Hematopoietic multipotent progenitor cell treated with erythropoietin and hydrocortisone succinate and interleukin-3 and kit ligand, for 15 days (in vitro differentiated cells): ENCODE measurements at places on chromosomes 5 and 9.

- DNase-seq, result no peak
Measured at GRCh38 chr5:56319526-56320181, 86.5 kb upstream of the ANKRD55 start.

DNA sequence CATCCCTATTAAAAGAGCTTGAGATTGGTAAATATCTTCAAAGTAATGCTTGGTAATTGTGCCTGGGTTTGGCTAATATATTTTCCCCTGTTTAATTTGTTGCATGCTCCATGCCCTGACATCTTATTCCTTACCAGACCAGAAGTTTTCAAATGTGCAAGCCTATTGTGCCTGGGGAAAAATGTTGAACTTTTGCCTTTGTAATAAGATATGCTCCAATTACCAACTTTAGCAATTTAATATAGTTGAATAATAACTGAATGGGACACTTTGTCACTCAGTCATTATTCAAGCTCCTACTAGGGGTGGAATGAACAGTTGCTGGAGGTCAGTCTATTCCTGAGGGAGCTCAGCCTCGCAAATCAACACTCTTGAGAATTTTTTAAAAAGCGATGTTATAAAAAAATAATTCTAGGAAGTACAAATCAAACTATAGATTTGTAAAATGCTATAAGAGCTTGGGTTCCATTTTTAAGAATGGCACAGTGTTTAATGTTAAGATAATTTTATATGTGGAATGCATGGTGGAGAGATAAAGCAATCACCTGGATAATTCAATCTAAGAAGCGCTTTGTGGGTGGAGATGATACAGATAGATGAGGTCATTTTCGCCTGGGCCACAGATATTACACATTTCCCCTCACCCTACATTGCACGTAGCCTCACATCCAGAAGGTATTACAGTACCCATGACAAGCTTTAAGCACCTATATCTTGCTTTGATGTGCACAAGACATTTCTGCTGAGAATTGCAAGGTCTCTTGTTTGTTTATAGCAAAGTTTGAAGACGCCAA lies 231.8 kb downstream of the PIK3R1 start:
- DNase-seq, result no peak

DNA sequence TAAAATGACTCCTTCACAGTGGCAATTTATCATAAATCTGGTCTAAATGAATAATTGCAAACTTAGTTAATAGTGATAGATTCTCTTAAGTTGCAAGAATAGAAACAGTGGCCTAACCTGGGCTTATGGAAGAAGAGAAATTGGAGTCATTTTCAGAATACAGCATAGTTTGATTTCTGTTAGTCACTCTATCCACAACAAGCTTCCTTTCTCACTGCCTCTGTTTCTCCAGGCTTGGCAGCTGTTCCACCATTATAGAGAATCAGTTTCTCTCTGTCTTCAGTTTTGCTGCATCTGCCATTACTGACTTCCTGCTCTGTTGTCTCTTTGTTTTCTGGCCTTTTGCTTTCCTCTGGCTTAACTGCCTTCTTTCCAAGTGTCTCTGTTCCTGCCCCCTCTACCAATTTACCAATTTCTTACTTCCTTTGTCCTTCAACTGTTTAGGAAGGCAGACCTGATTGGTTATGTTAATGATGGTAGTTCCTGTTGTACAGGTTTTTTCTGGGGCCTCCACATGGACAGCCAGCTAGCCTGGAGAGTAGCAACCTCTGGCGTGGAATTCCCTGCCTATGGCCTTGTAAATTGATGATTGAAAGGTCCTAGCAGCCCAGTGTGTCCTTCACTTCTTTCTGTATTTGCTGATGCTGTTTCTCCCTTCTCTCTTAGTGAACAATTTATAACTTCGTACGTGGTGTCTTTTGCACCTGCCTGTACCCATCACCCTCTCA lies 75.9 kb upstream of the RASGRF2 start:
- DNase-seq, result no peak

- peak; percentile 42 for DNase-seq
Measured at GRCh38 chr9:108889649-108890067, 27.6 kb downstream of the ACTL7A start.

- DNase-seq, result no peak
Measured at GRCh38 chr9:80107931-80108660, 536.3 kb downstream of the TLE4 start.

DNA sequence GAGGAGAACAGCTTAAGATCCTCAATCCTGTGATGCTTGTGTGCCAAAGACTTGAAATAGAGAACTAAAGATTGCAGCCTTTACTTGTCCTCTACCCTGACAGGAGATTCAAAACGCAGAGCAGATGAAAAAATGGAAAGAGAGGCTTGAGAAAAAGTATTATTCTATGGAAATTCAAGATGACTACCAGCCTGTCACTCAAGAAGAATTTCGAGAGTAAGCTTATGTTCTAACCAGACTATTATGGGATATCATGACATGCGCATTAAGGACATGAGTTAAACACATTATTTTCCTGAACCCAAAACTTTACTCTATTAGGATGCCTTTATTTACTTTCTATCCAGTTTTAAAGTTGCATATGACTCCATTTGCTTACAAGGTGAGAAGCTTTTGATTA lies 46.4 kb downstream of the PKD2L2 start:
- no peak for DNase-seq

DNA sequence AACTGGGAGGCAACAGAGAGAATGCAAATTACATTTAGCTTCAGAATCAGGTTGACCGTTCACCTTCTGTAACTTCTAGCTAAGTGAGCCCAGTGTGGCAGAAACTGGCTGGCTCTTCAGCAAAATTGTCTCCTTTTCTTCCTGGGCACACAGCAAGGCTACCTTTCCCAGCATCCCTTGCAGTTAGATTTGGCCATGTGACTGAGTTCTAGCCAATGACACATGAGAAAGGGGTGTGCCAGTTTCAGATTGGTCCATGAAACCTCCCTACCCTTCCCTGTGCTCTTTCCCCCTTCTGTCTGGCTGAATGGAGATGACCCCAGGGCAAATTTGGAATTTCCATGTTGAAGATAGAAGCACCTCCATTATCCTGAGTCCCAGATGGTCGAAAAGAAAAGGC lies 72.5 kb upstream of the SMIM23 start:
- no peak for DNase-seq

DNA sequence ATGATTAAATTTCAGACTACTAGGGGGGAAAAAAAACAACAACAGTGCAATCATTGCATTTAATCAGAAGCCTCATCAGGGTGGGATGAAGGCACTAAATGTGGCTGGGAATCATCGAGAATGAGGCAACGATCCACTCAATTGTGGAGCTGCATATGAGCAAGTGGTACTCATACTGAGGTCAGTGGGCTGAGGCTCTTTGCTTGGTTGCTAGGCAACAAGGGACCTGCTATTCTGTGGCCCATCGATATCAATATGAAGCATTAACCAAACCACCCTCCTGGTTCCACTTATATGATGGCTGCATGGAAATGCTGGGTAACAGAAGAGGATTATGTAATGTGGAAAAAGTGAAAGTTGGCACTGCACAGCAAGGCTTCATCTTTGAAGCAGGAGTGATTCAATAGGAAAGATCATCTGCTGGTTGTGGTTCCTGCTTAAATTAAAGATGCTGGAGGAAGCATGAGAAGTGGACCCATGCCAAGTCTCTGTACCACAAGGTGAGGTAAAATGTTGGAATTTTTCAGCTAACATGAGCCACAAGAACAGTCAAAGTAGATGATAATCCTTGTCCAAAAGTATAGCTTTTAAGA lies 159.8 kb upstream of the HMHB1 start:
- DNase-seq, result no peak

- DNase-seq, result no peak
Measured at GRCh38 chr5:140690376-140690932, 716 bp downstream of the HARS1 start.

- no peak for DNase-seq
Measured at GRCh38 chr5:66933066-66933465, 263.5 kb downstream of the CD180 start.

DNA sequence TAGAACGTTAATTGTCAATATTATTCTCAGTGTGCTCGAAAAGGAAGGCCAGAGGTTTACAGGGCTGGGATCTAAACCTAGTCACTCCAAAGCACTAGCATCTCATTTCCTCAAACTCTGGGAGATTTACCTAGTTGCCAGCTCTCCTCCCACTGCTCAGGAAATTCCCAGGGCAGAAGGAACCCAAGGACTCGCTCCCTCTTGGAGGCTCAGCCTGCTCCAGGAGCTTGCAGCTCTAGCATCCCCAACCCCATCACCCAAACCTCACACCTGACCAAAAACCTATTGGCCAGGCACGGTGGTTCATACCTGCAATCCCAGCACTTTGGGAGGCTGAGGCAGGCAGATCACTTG lies 26.0 kb downstream of the SERINC5 start:
- no peak for DNase-seq

DNA sequence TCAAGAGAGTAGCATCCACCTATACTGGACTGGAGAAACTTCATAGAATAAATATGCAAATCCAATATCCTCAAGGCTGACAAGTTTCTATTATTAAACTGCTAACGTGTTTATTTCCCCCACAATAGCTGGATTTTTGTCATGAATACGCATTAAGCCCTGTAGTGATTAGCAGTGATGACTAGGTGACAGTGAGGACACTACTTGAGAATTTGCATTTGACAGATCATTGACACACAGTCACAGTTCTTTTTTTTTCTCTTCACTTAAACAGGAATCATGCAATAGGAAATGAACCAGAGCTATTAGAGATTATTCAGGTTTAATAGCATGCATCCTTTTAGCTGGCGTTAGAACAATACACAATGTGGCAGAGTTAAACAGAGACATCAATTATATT lies 35.3 kb downstream of the MPDZ start:
- no peak for DNase-seq

GRCh38 chr9:124005029-124005771 lies 6.4 kb upstream of the LHX2 start:
- DNase-seq, result no peak

GRCh38 chr5:160547872-160548271 lies 126.2 kb downstream of the PTTG1 start:
- no peak for DNase-seq

DNA sequence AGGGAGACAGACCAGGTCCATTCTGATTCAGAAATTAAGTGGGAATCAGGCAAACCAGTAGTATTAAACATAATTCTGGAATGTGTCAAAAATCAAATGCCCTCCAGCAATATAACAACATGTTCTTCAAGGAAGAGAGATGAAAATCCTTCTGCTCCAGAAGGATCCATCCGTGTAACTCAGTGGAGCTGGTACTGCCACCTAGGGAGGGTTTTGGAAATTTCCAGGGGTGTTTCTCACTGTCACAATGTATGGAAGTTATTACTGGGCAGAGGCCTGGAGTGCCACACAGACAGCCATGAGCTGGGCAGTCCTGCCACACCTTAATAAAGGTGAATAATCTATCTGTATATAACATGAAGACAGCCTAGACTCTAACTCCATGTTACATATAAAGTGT lies 87.5 kb downstream of the TTLL11 start:
- no peak for DNase-seq

DNA sequence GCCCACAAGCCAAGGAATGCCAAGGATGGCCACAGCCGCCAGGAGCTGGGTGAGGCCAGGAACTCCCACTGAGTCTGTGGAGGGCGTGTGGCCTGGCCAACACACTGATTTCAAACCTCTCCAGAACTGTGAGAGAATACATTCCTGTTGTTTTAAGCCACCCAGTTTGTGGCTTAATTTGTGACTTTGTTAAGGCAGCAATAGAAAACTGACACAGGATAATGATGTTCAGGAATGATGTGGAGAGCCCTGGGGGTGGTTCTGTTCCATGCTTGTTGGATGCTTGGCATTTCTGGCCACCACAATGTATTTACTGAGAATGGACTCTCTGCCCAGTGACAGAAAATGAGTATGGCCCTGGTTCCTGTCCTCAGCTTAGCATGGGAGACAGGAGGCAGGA lies 82.8 kb downstream of the DAP start:
- no peak for DNase-seq

GRCh38 chr5:140827704-140828361 lies at the start of gene PCDHA6:
Gene PCDHA6, plus strand, starts transcription at chr5:140827960. Its CDS starts 132 bp downstream, at chr5:140828092.
- DNase-seq, result no peak

DNA sequence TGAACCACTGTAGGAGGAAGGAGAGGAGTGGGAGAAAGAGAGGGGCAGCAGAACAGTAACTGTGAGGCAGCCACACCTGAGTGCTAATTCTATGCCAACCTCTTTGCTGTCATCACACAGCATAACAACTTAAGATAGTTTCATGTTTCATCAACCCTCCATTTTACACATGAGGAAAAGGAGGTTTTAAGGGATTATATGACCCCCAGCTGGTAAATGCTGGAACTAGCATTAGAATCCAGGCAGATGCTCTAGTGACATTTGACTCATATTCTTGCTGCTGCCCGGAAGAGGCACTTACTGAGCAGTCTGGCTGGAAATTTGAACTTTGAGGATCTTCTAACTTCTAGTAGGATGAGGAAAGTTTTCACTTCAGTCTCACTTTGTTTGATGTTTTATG lies 24.1 kb upstream of the VLDLR start:
- no peak for DNase-seq

DNA sequence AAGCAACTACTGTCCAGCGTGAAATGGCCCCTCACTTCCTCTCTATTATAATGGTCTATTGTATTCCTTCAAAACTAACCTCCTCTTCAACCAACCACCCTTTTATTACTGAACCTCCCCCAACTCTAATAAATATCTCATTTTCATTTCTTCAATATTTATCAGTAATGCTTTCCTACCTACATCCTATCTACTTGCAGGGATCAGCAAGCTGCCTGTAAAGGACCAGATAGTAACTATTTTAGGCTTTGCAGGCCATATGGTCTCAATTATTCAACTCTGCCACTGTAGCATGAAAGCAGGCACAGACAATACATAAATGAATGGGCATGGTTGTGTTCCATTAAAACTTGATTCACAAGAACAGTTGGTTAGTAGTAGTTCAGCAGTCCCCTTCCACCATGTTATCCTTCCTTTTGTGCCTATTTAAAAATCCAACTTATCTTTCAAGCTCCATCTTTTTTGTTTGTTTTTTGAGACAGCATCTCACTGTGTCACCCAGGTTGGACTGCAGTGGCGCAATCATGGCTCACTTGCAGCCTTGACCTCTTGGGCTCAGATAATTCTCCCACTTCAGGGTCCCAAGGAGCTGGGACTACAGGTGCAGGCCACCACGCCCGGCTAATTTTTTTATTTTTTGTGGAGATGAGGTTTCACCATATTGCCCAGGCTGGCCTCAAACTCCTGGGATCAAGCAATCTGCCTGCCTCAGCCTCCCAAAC lies 45.8 kb downstream of the PCDHGC5 start:
- no peak for DNase-seq

- DNase-seq, result no peak
Measured at GRCh38 chr5:123599171-123599570, 87.2 kb downstream of the CSNK1G3 start.

DNA sequence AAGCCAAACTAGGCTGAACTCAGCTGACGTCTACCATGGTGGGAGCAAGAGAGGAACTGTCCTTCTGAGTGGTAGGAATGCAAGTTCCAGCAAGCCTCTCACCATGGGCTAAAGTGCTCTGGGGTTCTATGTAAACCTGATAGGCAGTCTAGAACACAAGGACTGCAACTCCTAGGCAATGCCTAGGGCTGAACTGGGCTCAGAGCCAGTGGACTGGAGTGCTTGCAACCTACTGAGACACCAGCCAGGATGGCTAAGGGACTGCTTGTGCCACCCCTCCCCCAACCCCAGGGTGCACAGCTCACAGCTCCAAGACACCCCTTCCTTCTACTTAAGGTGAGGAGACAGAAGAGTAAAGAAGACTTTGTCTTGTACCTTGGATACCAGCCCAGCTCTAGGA lies 12.1 kb upstream of the RCL1 start:
- no peak for DNase-seq

- DNase-seq, result no peak
Measured at GRCh38 chr9:95116002-95116807, 201.3 kb downstream of the FANCC start.

GRCh38 chr5:153237671-153238332 lies 252.7 kb upstream of the GRIA1 start:
- DNase-seq, result no peak

- DNase-seq, result no peak
Measured at GRCh38 chr5:79205965-79206364, 30.0 kb upstream of the JMY start.
